ENCODE measurements at places on chromosomes 2 and 18.

- no peak for DNase-seq
Observed at GRCh38 chr2:111665011-111665410, 219.0 kb downstream of the ANAPC1 start.

DNA sequence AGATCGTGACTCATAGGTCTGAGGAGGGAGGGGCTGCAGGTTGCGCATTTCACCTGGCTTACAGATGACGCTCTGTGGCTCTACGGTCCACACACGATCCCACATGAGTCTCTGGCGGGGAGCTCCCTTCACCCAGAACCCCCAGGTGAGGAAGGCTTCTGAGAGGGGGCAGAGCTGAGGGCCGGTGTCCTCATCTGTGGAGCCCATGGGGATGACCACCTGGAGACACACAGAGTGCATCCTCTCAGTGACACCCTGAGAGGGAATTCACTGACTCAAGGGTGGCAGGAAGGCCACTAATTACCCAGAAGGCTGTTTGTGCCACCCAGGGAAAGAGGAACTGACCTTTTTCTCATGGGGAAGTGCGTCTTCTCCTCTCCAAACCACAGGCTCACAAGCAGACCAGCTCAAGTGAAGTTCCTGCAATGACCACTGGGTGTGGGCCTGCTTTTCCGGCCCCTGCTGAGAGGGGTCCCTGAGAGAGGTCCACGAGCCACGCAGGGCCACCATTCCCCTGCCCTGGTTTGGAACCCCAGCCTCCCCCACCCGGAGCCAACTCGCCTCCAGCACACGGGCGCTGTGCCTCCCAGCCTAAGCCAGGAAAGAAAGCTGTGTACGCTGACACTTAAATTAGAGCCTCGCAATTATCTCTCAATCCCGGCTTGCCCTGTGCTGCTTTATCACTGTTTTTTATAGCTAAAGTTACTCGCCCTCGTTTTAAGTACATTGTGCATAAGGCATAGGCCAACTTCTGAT is 114.1 kb downstream of the BCL11A start:
- no peak for DNase-seq

GRCh38 chr2:202429164-202429980 is 53.2 kb downstream of the BMPR2 start:
- no peak for DNase-seq

DNA sequence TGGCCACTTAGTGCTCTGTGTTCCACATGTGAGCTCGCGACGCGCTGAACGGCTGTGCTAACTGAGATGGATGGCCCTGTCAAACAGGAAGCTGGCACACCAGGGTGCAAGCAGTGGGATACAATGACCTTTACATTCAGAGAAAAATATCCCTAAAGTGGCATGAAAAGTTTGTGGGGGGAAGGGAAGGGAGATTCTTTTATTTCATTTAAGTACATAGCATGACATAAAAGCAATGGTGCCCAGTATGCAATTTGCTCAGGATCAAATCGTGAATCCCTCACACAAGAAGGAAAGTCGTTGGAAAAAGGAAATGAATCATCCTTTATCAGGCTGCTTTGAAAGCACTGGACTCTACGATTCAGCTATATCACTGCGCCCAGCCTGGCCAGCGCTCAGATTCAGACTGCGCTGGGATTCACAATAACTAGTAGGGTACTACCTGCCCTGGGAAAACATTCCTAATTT is 26.0 kb downstream of the SATB2 start:
- no peak for DNase-seq

DNA sequence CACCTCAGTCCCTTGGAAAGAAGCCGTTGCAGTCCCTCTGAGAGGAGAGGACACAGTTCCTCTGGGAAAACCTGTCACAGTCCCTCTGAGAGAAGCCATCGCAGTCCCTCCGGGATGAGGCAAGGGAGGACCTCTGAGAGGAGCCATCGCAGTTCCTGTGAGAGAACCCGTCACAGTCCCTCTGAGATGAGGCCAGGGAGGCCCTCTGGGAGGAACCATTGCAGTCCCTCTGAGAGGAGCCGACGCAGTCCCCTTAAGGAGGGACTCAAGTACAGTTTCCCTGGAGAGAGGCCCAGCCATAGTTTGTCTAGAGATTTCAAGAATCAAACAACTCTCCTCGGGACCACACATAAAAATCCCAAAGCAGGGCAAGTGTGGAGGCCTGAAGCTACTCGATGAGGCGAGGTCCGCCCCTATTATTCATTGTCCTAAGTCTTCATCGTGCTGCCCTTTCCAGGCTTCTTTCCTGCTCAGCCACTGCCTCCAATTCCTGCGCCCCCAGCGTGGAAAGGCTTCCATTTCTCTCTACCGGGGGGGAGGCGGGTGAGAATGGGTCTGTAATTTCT is 630 bp upstream of the ZNF512 start:
- no peak for DNase-seq

DNA sequence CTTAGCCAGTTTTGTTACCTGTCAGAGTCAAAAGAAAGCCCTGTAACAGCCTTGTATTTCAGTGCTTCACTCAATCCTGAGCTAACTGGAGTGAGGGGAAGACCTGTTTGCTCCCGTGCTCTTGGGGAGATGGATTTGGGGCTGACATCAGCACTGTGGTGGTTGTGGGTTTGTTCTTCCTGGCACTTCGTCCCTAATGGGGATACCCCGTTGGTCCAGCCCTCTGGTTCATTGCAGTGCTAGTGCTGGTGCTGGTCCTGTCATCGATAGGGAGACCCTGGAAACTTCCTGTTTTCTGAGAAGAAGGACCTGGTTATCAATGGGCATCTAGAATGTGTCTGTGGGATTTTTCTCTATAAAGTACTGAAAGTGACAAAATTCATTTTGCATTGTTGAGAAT is 205.4 kb downstream of the ZNF407 start:
- DNase-seq = no peak

GRCh38 chr2:232332940-232333259 is 45.7 kb upstream of the ALPP start:
- DNase-seq = no peak

- no peak for DNase-seq
Observed at GRCh38 chr2:129729646-129730045, 249.8 kb upstream of the RAB6C start.

DNA sequence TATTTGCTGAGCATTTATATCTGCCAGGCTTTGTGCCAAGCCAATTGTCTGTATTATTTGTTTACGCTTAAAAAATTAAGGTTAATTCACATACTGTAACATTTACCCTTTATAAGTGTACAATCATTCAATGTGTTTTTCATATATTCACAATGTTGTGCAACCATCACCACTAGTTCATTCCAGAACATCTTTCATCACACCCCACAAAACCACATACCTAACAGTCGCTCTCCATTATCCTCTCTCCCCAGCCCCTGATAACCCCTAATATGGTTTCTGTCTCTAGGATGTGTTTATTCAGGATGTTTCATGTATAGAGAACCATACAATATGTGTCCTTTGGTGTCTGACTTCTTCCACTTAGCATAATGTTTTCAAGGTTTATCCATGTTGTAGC is 234.1 kb downstream of the INSIG2 start:
- no peak for DNase-seq

- no peak for DNase-seq
Observed at GRCh38 chr2:101958061-101958460, 33.7 kb upstream of the IL1R2 start.

DNA sequence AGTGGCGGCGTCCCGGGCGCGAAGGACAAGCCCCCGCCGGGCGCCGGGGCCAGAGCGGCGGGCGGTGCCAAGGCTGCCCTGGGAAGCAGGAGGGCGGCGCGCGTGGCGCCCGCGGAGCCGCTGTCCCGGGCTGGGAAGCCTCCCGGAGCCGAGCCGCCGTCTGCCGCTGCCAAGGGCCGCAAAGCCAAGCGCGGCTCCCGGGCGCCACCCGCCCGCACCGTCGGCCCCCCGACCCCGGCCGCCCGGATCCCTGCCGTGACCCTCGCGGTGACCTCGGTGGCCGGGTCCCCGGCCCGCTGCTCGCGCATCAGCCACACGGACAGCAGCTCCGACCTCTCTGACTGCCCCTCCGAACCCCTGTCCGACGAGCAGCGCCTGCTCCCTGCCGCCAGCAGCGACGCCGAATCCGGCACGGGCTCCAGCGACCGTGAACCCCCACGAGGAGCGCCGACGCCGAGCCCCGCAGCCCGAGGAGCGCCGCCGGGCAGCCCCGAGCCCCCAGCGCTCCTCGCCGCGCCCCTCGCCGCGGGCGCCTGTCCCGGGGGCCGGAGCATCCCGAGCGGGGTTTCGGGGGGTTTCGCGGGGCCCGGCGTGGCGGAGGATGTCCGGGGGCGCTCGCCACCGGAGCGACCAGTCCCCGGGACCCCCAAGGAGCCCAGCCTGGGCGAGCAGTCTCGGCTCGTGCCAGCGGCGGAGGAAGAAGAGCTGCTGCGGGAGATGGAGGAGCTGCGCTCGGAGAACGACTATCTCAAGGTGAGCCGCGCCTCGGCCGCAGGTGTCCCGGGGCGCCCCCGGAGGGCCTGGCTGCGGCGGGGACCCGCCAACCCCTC is 820 bp downstream of the MTCL1 start:
- no peak for DNase-seq

- DNase-seq = no peak
Observed at GRCh38 chr2:3024401-3024935, 353.1 kb downstream of the EIPR1 start.
